ENCODE measurements at places on chromosomes 7 and 10. TPM values are rescaled to one million over a fixed set of nuclear protein-coding genes. Genes with fewer than 3 reads are reported as not detected.

DNA sequence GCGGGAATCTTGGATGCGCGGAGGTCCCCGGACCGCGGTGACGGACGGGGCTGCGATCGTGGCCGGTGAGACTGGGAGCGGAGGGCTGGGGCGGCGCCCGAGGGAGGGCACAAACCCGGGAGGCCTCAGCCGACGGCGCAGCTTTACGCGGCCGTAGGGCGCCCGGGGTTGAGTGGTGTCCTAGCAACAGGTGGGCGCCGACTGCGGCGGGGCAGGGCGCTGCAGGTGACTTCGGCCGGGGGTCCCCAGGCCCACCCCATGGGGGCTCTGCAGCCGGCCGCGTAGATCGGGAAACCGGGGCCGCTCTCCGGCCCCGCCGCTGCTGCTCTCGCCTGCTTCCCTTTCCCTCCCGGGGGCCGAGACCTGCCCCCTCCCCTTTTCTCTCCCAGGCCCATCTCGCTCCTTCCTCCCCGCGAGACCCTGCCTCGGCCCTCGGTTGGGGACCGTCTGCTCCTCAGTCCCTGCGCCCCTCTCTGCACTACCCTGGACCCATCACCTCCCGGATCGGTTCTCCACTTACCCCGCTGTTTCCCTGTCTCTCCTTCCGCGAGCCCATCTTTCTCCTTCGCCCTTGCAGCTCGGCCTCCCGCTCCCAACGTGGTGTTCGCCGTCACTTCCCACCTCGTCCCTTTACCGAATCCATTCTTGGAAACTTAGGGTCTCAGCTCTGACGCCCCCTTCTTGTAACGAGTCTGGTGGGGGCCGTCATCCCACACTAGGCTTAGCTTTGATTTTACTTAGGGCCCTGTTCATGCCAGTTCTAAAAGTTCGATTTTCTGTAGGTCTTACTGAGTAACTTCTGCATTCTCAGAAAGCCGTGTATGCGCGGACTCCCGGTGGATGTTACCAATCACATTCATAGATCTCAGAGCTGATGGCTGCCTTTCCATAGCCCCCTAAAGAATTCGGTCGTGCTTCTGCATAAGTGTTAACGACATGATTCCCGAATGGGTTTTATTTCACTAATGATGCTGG lies 18.5 kb upstream of the ACBD5 start:
- no peak for DNase-seq

Gene HOXA7
- 27.9 TPM for total RNA-seq

Gene NEUROG3
- total RNA-seq: not detected

Gene WAC
- total RNA-seq: 54.8 TPM

Gene CNNM1
- 0.63 TPM for total RNA-seq

Gene LRRC18
- not detected for total RNA-seq

DNA sequence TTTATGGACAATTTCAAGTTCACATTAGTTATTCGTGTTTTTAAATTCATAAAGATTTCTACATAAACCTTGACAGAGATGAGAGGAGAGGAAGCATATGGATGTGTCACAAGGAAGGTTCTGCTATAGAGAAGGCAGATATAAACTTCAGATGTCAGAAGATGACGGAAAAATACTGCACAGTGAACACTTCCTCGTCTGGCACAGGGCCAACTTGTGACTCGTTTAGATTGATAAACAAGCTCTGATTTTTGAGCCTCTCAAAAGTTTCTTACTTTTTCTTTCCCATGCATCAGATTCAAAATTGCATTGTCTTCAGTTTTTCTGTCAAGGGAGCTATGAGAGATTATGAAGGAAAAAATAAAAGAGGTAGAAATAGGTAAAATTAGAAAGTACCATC lies 156.4 kb upstream of the MINDY3 start:
- DNase-seq: no peak

- no peak for DNase-seq
These were observed 210.8 kb upstream of the TMEM196 start for GRCh38 chr7:19984231-19984632.

DNA sequence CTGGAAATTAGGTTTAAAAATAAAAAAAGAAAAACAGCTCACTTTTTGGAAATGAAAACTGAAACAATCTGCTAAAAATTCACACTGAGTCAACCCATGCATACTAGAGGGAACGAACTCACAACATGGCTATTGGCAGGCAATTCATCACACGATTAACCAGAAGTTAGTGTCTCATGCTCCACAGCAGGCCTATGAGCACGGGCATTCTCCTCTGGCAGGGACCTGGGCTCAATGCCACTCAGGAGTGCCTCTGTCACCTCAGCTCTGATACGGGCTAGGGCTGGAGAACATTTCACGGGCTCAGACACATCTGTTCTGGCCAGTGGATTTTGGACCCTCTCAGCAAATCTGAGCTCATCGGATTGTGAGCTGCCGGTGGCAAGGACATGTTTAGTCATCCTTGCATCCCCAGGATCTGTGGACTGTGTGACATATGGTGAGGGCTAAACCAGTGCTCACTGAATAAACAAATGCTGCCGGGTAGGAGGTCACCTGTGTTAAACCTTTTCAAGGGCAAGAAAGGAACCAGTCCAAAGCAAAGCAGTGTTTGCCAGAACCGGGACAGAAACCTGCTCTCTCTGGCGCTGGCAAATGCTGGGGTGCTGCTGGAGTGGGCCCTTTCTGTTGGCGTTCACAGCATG lies 40.1 kb downstream of the POLR3A start:
- no peak for DNase-seq

GRCh38 chr7:22718200-22718711 lies 8.7 kb upstream of the IL6 start:
- no peak for DNase-seq

Gene PTF1A
- not detected for total RNA-seq

Gene ASB13
- 12.3 TPM for total RNA-seq

Gene FKBP6
- total RNA-seq: not detected

DNA sequence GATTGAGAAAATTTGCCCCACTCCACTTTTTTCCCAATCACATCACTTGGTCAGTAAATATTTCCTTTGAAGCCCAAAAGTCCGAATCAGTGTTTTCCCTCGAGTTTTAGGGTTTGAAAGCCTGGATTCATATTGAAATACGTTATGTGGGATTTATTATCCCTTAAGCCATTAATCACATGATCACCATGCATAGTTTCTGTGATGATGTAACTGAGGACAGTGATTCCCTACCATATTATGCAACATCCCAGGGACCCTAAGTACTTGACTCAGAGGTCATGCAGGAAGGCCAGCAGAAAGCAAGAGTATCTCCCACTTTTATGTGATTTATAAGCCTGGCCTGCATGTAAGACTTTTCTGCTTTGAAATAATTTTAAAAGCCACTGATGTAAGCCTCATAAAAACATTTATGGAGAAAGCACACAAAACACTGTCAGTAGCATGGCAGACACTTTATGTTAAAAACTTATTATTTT lies 630.6 kb upstream of the ZWINT start:
- DNase-seq: no peak

Gene KLHDC10
- 12.6 TPM for total RNA-seq

GRCh38 chr10:110834629-110835301 lies 37.0 kb upstream of the PDCD4 start:
- no peak for DNase-seq

DNA sequence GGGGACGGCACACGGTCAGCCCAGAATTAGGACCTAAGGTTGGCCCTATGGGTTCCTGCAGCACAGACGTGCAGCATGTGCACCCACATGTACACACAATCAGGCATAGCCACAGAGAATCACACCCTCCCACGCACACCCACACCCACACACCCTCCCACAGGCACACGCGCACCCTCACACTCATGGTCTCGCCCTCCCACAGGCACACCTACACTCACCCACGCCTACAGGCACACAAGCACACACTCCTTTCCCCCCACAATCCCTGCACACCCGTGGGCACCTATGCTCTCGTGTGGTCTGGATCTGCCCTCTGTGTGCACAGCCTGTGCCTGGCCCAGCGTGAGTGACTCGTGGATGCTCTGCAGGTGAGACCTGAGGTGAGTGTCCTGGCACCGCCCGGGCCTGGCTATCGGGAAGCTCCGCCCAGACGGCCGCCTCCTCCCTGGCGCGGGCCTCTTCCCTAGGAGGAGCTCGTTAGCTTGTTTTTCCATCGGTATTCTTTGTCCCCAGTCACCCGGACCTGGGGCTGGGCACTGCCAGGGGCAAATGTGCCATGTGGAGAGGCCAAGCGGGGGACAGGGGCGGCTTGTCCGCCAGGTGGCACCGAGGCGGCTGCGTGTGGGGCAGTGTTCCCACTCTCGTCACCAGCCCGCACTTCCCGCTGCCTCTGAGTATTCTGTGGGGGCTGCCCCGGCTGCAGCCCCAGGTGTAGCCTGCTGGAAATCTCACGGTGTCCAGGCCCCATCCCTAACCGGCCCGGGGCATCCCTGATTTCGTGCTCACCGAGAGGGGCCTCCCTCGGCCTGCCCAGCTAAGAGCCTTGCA lies 110.2 kb upstream of the FAM20C start:
- no peak for DNase-seq

Gene VSTM4
- total RNA-seq: 0.29 TPM

- DNase-seq: no peak
These were observed 14.9 kb downstream of the ADCY1 start for GRCh38 chr7:45589061-45589460.

Gene WNT8B
- not detected for total RNA-seq

GRCh38 chr10:5491477-5491876 lies 7.9 kb downstream of the CALML5 start:
- DNase-seq: no peak

DNA sequence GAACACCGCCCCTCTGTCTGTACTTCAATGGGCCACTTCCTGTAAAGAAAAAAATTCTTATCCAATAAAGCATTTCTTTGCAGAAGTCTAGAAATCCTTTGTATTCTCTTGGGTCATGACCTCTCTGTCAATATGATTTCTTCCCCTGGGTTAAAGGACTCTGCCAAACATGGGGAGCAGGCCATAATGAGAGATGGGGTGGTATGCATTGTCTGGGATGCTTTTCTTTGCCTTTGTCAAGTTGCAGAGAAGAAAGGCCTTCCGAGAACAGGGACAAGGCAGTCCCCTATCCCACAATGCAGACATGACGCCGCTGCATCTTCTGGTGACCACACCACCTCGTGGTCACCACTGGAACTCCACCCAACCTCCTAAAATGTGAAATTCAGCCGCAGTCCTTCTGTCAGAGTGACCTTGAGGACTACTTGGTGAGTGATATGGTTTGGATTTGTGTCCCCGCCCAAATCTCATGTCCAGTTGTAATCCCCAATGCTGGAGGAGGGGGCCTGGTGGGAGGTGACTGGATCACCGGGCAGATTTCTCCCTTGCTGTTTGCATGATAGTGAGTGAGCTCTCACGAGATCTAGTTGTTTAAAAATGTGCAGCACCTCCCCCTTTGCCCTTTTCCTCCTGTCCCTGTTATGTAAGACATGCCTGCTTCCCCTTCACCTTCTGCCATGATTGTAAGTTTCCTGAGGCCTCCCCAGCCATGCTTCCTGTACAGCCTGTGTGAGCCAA lies 15.2 kb upstream of the FRMPD2 start:
- no peak for DNase-seq

DNA sequence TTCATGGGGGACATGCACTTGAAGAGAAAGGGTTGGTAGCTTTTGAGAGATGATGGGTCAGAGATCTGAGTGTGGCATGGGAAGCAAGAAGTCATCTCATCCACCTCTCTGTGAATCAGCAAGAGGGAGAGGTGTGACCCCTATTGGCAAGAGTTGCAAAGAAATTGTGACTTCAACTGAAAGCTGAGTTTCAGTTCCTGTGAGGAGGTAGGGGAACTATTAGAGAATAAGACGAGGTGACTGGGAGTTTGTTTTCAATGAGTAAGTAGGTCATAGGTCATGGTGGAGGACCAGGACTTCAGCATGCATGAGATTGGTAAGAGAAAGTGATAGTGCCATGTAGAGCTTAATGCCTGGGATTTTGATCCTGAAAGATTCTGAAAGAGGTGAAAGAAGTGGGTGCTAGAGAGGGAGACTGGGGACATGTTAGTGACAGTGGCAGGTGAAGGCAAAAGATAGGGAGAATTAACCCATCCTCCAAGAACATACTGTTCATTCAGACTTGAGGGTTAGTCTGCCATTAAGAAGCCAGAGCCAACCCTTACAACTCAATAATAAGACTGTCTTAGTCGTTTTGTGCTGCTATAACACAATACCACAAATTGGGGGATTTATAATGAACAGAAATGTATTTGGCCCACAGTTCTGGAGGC lies 75.5 kb upstream of the CAPZA2 start:
- DNase-seq: no peak
